ENCODE measurements at places on chromosomes 2 and 18.

GRCh38 chr18:40431071-40431985 is 1523.7 kb upstream of the PIK3C3 start:
- no peak for DNase-seq

DNA sequence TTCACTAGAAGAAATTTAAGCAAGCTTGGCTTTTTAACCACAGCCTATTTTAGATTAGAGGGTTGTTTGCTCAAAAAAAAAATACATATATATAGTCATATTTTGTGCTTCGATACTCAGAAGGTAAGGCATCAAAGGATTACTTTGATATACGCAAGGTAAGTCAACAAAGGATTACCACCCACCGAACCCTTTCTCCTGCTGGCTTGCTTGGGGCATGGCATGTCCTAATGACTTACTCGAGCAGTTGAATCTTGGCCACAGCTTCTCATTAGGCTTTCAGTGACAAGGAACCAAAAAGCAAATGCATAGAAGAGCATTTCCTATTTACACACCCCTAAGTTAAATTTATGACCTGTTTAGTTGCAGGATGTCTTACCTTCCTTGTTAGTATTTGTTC is 295.7 kb downstream of the AGAP1 start:
- DNase-seq = no peak

- DNase-seq = no peak
These were observed 69.1 kb downstream of the TACR1 start for GRCh38 chr2:75130171-75130570.

GRCh38 chr2:28828382-28828781 is 17.7 kb downstream of the SPDYA start:
- no peak for DNase-seq

DNA sequence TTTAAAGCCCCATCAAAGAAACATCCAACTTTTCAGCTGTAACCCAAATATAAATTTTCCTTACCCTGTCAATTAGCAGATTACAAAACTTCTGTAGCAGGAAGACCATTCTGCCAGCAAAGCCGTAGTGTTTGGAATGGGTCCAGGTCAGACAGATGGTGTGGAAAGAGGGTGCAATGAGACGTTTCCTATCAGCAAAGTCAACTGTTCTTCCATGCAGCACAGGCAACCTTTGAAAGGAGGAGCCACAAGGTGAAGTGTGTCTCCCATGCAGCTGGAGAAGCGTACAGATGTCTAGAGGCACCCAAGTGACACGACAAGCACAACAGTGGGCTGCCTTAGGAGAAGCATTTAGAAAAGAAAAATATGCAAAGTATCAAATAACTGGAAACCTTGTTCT is 83.7 kb downstream of the SP3 start:
- no peak for DNase-seq

DNA sequence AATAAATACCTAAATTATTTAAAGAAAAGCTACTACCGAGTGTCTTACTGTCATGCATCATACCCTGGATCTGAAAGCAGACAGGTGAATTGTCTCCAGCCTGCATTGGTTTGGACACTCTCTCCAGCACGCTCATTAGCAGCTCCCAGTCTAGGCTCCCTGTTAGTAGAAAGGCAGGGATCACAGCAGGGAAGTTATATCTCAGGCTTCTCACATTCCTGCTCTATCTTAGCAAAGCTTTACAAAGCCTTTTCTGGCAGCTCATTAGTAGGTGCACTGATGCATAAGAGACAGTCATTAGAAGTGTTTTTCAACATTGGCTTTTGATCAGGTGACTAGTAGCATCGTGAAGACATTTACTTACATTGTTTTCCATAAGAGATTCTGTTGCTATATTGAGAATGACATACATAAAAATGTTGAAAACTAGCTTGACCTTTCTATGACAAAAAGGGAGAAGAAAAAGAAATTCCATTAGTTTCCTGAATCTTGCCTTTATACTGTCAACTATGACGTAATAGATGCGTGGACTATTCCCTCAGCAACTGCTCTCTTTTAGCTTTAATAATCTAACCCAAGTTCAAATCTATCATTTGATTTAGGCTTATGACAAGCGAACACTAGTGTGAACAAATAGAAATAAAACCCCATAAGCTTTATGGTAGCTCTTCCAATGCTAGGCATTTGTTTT is 408.7 kb upstream of the KCNH7 start:
- DNase-seq = no peak

- DNase-seq = no peak
These were observed 39.5 kb downstream of the SFT2D3 start for GRCh38 chr2:127740665-127741288.

DNA sequence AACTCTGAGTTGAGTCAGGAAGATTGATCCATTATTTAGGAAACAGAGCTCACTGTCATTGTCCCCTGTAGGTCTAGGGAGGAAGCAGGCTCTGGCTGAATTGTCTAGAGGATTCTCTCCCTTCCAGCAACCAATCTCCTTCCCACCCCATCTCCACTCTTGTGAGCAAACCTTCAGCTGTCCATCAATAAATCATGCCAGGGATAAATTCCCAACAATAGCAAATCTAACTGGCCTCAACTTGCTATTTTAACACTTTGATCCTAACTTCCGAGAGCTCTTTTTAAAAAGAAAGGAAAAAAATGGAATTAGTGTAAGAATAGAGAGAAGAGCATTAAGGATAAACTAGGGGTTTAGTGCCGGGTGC is 53.5 kb downstream of the ATP8B1 start:
- DNase-seq = no peak

DNA sequence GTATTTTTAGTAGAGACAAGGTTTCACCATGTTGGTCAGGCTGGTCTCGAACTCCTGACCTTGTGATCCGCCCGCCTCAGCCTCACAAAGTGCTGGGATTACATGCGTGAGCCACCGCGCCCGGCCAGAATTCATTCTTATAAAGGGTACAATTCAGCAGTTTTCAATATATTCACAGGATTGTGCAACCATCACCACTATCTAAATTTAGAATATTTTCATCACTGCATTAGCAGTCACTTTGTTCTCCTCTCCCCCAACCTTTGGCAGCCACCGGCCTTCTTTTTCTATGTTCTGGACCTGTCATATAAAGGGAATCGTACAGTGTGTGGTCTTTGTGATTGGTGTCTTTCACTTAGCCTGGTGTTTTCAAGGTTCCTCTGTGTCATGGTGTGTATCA is 40.7 kb downstream of the TCF7L1 start:
- DNase-seq = no peak

- DNase-seq = no peak
These were observed 13.2 kb downstream of the ITGB1BP1 start for GRCh38 chr2:9410108-9410507.

DNA sequence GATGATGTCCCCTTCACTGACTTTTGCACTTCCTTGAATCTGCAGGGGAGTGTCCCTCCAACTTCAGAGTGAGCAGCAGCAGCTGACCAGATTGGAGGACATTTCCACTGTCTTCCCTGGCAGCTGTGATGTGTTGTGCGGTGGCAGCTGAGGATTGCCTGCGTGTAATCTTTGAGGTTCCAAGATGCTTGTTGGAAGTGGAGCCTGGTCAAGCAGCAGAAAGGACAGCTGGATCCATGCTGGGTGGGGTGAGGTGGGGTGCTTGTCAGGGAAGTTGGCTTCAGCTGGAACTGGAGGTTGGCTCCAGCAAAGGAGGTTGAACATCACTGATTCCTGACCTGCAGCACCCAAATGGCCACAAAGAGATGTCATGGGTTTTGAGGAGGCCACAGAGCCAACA is 64.8 kb downstream of the ST3GAL5 start:
- no peak for DNase-seq

Data from Right ventricle myocardium inferior (tissue), 1 donor.